ENCODE measurements at places on chromosomes 3 and 15.

DNA sequence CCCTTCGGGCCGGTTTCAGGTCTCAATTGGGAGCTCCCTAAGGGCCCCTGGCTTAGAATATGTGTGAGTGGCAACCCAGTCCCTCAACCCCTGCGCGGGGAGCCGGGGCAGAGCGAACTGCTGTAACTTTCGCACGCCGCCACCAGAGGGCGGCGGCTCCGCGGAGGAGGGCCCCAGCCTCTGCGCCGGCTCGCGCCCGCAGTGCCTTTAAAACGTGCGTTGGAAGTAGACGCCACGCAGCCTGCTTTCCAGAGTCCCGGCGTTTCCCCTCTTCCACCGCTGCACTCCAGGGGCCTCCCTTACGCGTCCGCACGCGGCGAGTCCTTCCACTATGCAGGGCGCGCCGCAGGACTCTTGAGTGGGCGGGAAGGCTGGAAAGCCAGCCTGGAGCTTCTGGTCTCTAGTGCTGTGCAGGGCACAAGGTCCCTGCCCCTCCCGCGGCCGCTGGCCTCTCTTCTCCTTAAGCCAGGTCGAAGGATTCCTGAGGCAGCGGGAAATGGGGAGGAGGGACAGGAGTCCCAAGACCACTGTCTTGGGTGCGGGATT, 23.7 kb upstream of the RNU6-1 start:
- peak; percentile 82 for DNase-seq

DNA sequence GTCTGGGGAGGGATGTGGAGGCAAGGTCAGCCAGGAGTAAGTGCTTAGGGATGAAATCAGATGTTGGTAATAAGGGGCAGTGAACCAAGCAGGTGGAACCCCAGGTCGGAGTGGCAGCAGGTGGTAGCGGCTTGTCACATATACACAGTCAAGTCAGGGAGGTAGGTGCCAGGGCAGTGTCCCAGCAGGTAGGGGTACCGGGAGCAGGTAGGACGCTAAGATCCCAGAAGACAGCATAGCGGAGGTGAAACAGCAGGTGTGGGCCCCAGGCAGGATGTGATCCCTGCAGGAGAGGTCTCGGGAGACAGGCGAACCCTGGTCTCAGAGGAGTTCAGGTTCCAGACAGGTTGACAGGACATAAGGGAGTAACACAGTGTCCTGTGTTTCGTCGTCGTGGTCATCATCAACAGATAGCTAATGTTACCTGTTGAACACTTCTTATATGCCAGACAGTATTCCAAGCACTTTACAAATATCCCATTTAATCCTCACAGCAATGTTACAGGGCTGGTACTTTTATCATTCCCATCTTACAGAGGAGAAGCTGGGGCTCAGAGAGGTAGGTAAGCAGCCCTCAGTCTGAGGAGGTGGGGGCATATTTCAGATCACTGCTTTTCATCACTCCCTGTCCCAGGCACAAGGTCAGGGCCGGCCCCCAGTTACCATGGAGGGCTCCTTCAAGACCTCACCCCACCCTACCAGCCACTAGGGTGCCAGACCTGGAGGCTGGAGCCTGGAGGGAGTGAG, 241.6 kb downstream of the UACA start:
- no peak for DNase-seq

DNA sequence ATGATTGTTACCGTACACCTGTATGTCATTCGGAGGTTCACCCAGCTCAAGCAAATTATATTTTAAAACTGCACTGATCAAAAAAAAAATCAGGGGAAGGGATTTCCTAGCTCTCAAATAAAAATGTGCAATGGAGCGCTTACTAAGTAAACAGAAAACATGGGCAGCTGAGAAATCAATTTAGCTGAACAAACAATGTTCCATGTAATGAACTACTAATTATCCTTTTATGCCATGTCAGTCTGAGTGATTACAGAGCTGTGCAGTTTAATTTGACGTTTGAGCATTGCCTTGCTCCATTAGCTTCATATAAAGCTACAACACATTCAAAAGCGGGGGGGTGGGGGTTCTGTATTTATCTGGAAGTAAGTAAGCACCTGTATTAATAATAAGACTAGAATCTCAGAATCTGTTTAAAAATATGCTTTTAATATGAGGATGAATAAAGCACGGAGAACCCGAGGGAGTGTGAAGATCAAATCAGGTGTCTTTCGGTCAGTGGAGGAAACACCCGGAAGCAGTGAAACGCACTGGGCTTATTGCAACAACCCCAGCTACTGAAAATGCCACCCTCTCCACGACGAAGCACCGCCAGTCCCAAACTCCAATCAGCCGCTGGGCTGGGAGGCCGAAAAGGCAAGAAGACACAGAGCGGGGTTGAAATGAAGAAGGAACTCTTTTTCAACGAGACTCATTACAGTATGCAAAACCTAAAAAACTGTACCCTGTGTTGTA, 196.5 kb upstream of the ATP11B start:
- DNase-seq, result no peak

DNA sequence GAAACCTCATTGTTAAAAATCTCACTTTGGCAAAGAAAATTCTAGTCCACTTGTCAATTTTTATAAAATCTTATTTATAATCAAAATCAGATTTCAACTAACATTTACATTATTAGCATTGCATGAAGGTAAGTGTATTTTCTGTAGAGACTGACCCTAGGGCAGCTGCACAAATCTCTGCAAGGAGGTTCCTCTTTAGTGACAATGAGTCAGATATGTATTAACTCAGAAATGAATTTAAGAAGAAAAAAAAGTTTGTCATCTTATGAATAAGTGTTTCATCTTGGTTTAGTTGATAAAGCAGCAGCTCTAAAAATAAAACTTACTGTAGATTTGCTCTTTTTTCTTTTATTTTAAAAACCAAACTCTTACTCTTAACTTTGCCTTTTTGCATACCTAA, 9.0 kb upstream of the GNB4 start:
- no peak for DNase-seq

DNA sequence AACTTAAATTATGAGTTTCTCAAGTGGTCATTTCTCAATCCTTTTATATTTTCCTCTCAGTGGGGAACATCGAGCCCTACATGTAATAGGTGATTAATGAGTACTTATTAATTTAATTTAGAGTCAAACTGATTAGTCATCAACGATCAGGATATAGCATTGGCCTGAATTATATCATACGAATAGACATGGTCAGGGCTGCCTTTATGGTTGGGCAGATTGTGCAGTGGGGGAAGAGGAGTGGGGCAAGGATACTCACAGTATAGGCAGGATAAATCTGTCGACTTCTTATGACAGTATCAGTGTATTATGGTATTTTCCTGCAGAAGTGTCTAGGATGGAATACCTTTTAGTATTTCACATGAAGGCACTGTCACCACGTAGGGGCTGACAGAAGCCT, 27.0 kb downstream of the C2CD4A start:
- no peak for DNase-seq

DNA sequence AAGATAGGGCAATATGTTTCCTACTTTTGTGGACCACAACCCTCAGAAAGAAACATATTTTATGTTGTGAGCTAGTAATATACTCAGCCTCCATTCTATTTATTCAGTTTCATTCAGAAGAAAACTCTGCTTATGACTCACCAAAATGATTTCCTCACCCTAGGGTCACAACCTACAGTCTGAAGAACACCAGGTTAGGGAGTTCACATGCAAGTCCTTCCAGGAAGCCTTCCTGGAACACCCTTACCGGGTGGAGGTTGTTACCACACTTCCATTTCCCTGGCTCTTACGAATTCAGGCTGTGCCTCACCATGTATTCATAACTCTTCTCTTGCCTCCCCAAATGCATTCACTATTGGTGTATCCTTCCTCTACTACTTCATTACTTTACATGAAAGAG, 228.0 kb upstream of the ADAMTS9 start:
- no peak for DNase-seq

GRCh38 chr3:139111392-139112229, 66.9 kb upstream of the PRR23C start:
- DNase-seq, result peak; percentile 69

GRCh38 chr3:23859012-23859743, 53.4 kb downstream of the UBE2E1 start:
- DNase-seq, result no peak

All from erythroblast (primary cell).